Calu3 (cell line): ENCODE measurements at places on chromosomes 3 and 15. TPM values are rescaled to one million over a fixed set of nuclear protein-coding genes. Genes with fewer than 3 reads are reported as not detected.
A peak's percentile ranks its signal among the peaks of the same experiment; 100 is the strongest.

GRCh38 chr15:69573815-69574475, 121.3 kb downstream of the RPLP1 start:
- no peak for DNase-seq

Gene RTP1
- not detected in 2 replicates for total RNA-seq

DNA sequence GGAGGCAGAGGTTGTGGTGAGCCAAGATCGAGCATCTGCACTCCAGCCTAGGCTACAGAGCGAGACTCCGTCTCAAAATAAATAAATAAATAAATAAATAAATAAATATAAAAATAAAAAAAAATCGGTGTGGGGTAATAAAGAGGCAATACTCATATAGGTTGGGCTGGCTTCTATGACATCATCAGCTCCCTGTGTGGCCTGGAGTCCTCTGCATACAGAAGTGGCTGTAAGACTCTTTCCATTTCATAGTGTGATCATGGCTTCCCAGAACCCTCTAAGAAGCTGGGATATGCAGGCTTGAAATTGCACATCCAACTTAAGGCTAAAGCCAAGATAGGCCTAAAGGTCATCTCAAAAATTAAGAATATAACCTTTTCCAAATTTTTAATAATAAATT, 101.6 kb downstream of the ZIC4 start:
- no peak for DNase-seq

- no peak for DNase-seq
Observed at GRCh38 chr3:27532426-27533260, 48.5 kb upstream of the SLC4A7 start.

Gene MAP1A
- 0.05 and 0.27 TPM in 2 replicates for total RNA-seq

Gene BTLA
- not detected in 2 replicates for total RNA-seq

Gene PIF1
- total RNA-seq: 33.9 and 51.5 TPM in 2 replicates

Gene FBXW12
- not detected in 2 replicates for total RNA-seq

DNA sequence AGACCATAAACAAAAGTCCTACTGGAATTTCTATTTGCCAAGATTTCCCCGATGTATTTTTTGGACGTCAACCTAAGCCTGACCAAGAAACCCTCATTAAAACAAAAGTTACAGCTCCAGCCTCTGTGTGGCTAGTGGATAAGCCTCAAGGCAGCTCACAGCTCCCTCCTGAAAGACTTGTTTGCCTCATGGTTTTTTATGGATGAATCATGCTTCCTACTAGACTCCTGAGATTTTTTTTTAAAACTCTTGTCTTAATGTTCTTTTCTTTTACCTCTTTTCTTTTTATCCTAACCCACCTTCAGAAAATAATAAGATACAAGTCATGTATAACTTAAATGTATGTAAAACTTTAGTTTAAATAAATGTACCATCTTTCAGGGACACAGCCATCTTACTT, 52.4 kb downstream of the SUCNR1 start:
- peak; percentile 8 for DNase-seq
